ENCODE measurements at places on chromosomes 12 and 14.

DNA sequence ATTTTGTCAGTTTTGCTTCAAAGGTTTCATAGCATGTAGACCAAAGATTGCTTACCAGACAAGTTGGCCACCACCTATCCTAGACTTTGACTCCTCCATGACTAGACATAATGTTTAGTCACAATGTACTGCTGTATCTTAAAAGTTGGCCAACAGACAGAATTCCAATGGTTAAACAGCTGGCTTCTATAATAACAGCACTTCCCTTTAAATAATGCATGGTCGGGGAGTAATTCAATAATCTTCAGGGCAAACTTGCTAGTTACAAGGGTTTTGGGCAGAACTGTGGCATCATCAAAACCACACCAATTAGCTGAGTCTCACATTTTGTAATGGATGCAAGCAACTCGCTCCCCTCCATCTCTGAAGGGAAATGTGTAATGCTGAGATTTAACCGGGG, 56.9 kb downstream of the IGF1 start:
- DNase-seq = no peak

DNA sequence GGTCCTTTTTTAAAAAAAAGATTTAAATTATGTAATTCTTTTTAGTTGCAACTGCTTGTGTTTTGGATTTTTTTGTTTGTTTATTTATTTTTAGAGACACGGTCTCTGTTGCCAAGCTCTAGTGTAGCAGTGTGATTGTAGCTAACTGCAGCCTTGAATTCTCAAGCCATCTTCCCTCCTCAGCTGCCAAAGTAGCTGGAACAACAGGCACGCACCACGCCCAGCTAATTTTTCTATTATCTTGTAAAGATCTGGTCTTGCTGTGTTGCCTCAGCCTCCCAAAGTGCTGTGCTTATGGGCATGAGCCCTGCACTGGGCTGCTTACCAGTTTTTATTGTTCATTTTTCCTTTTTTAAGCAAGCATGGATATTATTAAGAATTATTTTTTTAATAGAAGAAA, 10.6 kb upstream of the ART4 start:
- DNase-seq = no peak

- DNase-seq = no peak
Measured at GRCh38 chr12:93335603-93336162, 42.0 kb upstream of the NUDT4 start.

GRCh38 chr14:79363291-79363690, 848.0 kb downstream of the DIO2 start:
- DNase-seq = no peak

DNA sequence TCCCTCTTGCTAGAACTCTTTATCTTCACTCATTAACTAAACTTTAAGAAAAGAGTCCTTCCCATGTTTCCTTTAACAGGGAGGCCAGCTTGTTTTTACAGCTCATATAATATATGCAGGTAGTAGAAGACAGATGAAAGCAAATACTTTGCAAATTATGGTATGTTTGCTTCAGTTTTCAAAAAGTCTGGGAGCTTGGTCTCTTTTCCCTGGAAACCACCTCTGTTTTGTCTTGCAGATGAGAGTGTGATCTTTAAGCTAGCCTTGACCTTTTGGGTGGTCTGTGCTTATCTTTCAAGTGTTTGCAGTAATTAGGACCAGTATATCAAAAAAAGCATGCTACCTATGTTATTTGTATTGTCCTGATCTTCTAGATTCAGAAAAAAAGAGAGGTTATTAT, 62.7 kb downstream of the ERC1 start:
- no peak for DNase-seq

- DNase-seq = no peak
Measured at GRCh38 chr14:99026471-99026870, 245.5 kb downstream of the BCL11B start.

GRCh38 chr14:100279563-100279962, 26.7 kb downstream of the SLC25A29 start:
- no peak for DNase-seq

GRCh38 chr12:53338017-53338416, 1.9 kb upstream of the SP7 start:
- no peak for DNase-seq

- DNase-seq = no peak
Measured at GRCh38 chr14:91300283-91300895, 55.9 kb upstream of the GPR68 start.

GRCh38 chr12:129423041-129423580, 480.7 kb downstream of the TMEM132D start:
- no peak for DNase-seq

DNA sequence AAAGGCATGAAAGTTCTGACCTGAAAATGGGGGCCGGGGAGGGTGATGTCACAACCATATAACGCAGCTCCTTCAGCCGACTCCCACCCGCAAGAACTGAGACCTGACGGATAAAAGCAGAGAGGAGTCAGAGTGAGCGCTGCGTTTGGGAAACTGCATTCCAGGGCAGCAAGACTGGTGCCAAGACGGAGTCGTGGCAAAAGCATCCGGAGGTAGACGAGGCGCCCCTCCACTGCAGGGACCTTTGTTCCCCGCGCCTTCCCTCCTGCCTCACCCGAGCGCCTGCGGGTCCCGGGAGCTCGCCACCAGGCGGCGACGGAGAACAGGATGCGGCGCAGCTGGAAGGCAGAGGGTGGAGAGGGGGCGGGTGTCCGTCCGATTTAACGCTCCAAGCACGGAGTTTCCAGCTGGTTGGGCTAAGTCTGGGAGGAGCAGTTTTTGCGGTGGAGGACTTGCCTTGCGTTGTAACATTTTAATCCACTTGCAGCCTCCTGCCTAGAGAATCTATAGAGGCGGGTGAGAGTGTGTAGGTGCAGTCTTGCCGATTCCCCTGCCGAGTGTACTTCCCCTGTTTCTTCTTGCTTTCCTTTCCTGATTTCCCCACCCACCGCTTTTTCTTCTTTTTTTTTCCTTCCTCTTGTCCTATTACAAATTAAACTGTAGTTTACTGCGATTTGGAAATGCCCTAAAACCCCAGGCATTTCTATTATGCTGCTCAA, 1.2 kb upstream of the CPNE8 start:
- DNase-seq = peak; percentile 77

DNA sequence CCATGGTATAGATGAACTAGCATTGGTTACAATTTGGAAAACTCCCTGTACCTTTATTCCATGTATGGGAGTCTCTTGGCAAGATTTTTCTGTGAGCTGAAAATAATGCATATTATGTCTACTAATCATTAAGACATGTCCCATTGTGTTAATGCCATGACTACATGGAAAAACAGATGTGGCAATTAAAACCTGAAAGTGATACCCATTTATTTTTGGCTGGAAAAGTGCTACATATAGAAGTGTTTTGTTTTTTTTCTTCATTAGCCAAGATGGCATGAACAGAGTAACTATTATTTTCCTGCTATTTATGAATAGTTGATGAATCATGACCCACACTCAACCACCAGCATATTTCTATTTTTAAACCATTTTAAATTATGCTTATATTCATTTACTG, 58.2 kb downstream of the ALG10B start:
- no peak for DNase-seq

- DNase-seq = no peak
Measured at GRCh38 chr12:84507956-84508850, 404.4 kb downstream of the SLC6A15 start.

GRCh38 chr12:34249271-34249670, 227.0 kb downstream of the ALG10 start:
- DNase-seq = no peak

DNA sequence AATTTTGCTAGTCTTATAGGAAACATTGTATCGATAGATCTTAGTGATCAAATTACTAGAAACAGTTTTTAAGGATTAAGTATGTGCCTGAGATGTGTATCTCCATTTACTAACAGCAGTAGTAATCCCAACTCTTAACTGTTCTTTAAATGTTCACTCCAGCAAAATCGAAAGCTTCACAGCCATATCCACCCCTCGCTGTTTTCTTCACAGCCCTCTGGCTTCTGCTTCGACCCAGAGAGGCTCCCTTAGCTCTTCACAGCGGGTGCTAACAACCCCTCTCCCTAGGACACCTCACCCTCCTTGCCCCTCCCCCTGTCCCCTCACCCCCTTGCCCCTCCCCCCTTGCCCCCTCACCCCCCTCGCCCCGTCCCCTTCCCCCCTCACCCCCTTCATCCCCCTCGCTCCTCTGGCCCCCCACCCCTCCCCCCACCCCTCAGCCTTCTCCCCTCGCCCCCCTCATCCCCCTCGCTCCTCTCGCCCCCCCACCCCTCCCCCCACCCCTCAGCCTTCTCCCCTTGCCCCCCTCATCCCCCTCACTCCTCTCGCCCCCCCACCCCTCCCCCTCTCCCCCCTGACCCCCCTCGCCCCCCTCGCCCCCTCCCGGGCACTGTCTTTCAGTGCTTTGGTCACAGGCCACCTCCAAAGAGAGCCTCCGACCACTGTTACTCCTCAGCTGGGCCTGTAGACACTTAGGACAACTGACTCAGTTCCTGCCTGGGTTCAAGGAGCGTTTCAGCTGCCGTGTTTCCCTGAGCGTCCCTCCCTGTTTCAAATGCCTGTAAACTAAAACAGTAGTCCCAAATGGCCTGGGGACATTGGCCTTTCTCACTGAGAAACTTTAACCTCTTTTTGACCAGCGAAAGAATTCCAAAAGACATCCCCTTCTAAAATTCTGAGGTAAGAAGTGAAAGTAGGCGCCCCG, 46.0 kb upstream of the DYNC1H1 start:
- no peak for DNase-seq

GRCh38 chr12:128818065-128819022, 5.4 kb downstream of the SLC15A4 start:
- no peak for DNase-seq

- no peak for DNase-seq
Measured at GRCh38 chr12:49055978-49056754, 4.4 kb downstream of the KMT2D start.

GRCh38 chr12:56541631-56542030, 20.0 kb downstream of the RBMS2 start:
- no peak for DNase-seq

- no peak for DNase-seq
Measured at GRCh38 chr12:31007636-31008175, 66.0 kb upstream of the DDX11 start.

- DNase-seq = no peak
Measured at GRCh38 chr12:111251787-111252186, 117.1 kb downstream of the PHETA1 start.

DNA sequence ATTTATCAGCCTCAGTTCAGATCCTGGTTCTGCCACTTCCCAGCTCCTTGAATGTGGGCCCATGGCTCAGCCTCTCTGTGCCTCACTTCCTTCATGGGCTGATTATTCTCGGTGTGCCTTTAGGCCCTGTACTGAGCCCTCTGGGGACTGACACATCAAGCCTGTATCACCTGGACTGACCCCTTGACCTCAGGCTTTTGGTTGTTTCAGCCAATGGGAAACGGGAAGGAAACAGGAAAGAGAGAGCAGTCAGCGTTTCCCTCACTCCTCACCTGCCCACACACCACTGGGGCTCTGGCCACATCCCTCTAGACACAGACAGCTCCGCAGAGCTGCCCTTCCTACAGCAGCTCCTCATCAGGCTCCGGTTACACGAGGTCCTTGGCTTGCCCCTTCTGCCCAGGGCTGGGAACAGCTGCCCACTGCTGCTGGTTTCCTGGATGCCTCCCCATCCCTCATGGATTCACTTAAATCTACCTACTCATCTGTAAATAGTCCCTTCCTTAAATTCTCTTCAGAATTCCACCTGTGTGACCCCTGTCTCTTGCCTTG, 37.0 kb upstream of the ITPR2 start:
- no peak for DNase-seq

GRCh38 chr12:130880411-130880885, 8.6 kb downstream of the RAN start:
- DNase-seq = no peak

DNA sequence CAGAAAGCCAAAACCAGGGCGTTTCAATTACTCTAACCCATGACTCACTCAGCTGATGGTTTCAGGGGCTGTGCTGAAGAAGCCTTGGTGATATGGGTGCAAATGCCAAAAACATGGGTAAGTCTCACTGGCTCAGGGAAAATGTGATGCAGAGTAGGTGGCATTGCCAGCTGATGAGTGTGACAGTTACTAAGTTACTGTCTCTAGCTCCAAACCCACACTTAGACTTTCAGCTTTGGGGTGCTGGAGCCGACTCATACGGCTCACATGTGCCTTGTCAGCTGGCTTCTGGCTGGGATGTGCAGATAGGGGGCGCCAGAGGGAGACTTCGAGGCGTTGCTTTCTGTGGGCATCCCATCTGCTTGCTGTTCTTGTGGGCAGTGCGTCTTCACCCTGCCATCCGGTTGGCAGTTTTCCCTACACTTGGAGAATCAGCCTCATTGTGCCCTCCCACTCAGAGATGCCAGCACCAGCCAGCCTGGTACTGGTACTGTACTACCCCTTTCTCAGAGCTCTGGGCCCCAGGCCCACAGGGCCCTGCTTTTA, 11.1 kb upstream of the KRT7 start:
- DNase-seq = no peak

GRCh38 chr12:68422956-68423574, 90.9 kb upstream of the MDM1 start:
- no peak for DNase-seq

DNA sequence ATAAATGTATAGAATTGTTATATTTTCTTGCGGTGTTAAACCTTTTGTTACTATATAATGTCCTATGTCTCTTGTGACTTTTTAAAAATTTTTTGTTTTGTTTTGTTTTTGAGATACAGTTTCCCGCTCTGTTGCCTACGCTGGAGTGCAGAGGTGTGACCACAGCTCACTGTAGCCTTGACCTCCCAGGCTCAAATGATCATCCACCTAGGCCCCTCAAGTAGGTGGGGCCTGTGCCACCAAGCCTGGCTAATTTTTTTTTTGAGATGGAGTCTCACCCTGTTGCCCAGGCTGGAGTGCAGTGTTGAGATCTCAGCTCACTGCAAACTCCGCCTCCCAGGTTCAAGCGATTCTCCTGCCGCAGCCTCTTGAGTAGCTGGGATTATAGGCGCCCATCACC, 26.5 kb upstream of the RCOR1 start:
- DNase-seq = no peak

DNA sequence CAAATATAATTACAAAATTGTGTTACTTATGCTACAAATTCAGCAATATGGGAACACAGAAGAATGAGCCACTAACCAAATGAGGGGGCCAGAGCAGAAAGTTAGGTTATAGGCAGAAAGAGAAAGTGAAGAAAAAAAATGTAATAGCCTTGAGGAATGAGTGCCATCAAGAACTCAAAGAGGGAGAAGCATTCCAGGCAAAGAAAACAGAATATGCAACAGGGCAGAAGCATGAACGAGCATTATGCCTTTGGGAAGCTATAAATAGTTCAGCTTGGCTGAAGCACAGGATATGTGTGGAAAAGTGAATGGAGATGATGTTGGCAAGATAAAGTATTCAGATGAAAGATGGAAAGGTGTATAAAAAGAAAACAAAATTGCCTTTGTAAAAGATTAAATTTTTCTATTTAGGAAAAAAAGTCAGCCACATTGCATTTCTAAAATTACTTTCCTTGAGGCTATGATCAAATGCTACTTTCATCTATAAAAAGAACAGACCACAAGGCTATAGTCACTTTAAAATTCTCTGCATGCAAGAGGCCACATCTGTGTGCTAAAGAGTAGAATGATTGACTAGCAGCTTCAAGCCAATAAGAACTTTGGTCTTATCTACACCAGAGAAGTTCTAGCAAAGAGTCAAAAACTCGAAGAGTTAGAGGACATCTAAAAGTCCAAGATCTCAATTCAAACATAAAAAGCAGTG, 193.6 kb upstream of the GARIN6 start:
- no peak for DNase-seq

- no peak for DNase-seq
Measured at GRCh38 chr14:91158091-91158790, 44.4 kb downstream of the DGLUCY start.

GRCh38 chr12:132106921-132107320, 37.2 kb downstream of the DDX51 start:
- DNase-seq = no peak

- no peak for DNase-seq
Measured at GRCh38 chr12:46266869-46267574, 1.8 kb downstream of the SLC38A1 start.

- no peak for DNase-seq
Measured at GRCh38 chr12:122944605-122945592, 21.4 kb downstream of the ABCB9 start.
